ENCODE measurements at places on chromosomes 16 and 17.
A peak's percentile ranks its signal among the peaks of the same experiment; 100 is the strongest.

DNA sequence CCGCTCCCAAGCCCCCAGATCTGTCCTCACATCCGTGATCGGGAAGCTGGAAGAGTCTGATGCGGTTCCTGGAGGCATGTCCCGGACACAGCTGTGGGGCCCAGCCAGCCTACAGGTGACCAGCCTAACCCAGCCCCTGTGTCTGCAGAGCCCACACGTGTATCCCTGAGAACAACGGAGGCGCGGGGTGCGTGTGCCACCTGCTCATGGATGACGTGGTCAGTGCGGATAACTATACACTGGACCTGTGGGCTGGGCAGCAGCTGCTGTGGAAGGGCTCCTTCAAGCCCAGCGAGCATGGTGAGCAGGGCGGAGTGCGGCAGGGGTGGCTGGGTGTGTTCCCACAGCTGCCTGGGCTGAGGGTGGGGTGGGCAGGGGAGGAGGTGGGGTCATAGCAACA lies 30.9 kb downstream of the IL4R start:
- no peak for DNase-seq

GRCh38 chr16:12546918-12547607 lies 256.6 kb downstream of the CPPED1 start:
- DNase-seq, result no peak

DNA sequence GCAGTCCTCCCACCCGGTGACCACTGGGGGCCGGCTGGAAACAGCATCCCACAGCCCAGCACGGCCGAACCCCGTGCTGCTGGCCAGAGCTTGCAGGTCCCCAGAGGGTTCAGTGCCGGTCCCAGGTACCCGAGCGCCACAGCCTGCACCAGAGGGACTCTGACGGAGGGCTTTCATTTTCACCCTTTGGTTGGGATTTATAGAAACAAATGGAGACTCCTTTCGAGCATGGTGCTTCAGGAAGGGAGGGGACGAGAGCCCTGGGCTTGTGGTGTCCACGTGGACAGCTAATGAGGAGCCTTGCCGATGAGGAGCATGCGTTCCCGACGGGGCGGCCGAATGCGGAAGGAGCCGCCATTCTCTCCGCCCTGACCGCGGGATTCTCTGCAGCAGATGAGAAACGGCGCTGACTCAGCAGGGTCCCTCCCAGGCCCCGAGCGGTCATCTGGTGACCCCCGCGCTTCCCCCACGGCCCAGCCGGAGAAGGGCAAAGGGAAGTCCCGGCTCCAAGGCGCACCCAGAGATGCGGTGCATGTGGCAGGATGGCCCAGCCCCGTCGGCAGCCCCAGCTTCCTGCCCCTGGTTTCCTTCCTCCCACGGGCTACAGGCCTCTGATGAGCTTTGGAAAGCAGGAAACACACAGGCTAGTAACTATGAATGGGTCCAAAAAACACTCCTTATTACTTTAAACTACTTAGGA lies 9.8 kb downstream of the SLC38A10 start:
- DNase-seq, result peak; percentile 80

DNA sequence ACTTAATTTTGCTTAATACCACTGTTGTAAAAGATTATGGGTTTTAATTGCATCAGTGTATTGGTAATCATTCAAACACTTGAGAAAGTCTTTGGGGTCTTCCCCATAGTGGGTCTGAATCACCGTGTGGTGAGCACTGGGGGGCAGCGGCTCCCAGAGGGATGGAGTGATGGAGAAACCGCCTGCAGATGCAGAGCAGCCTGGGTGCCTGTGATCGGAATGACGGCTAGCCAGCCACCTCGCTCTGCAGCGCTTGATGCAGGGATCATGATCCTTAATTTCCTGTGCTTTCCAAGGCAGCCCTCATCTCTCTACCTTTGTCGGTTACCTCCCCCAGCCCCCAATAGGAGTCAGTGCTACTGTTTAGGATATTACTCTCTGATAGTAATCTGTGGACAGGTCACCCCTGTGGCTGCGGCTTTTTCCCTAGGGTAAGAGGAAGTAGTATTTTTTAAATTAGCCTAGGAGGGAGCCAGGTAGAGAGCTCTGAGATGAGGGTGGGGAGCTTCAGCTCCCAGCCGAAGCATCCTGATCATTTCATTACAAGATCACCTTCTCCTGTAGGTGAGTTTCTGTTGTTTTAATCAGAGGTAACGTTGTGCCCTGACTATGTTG lies 135.6 kb downstream of the MSI2 start:
- no peak for DNase-seq

DNA sequence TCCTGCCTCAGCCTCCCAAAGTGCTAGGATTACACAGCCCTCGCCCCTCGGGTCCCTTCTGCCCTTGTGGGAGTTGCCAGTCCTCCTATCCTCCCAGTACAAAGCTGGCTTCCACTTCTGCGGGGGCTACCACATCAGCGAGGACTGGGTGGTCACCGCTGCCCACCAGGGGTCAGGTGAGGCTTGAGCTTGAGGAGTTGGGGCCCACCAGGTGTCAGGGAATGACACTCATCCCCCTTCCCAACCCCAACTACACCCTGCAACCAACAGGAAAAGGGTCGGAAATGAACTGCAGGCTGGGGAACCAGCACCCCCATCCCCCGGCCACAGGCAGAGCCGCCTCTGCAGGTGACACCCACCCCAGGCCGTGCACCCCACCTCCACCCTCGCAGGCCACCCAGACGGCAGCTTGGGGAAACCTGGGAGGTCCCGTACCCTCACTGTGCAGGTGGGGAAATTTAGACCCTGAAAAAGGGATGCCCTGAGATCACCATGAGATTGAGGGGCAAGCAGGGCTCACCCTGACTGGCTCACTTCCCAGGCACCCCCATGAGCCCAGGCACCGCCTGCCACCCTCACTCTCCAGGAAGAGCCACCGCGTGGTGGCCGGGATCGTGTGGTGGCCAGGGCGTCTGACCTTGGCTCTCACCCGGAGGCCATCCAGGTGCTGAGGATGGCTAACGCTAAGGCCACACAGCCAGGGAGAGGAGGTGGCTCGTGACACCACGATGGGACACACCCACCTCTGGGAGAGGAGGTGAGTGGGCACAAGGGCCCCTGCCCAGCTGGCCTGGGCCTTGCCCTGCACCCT lies 8.0 kb downstream of the CTRB1 start:
- no peak for DNase-seq

DNA sequence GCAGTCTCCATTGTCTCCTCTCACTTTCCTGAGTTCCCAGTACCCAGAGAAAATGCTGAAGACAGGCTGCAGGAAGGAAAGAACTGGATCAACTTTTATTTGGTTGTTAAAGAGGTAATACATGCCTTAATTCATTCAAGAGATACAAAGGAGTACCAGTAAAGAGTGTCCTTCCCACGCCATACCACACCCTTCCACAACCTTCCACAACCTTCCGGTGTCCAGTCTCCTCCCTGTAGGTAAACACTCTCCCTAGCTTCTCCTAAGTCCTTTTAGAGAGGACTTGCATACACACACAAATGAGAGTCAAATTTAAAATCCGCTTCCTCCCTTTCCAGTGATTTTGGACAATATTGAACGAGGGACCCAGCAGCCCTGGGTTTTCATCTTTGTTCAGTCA lies 2.8 kb upstream of the CA7 start:
- DNase-seq, result no peak

- DNase-seq, result peak; percentile 18
Observed at GRCh38 chr16:67235816-67236562, 9.1 kb downstream of the TMEM208 start.

- DNase-seq, result no peak
Observed at GRCh38 chr16:19292186-19292585, 6.7 kb downstream of the CLEC19A start.

GRCh38 chr17:75008373-75008772 lies 4.1 kb upstream of the MRPL58 start:
- no peak for DNase-seq

GRCh38 chr16:86771506-86772460 lies 193.4 kb downstream of the FOXL1 start:
- DNase-seq, result no peak

DNA sequence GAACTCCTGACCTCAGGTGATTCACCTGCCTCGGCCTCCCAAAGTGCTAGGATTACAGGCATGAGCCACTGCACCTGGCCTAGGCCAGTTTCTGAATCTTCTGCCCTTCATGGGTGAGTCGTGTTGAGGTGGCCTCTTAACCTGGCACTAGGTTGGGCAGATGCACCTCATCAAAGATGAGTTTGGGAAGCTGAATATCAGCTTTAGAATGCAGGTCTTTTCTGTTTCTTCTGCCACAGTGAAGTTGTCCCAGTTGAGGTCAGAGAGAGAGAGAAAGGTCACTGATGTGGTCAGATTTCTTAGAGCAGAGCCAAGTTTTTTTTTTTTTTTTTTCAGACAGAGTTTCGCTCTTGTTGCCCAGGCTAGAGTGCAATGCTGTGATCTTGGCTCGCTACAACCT lies 111.3 kb upstream of the WSCD1 start:
- no peak for DNase-seq

GRCh38 chr17:13003454-13003851 lies 14.4 kb downstream of the ELAC2 start:
- DNase-seq, result no peak

GRCh38 chr17:17150448-17150800 lies 55.7 kb downstream of the PLD6 start:
- no peak for DNase-seq

DNA sequence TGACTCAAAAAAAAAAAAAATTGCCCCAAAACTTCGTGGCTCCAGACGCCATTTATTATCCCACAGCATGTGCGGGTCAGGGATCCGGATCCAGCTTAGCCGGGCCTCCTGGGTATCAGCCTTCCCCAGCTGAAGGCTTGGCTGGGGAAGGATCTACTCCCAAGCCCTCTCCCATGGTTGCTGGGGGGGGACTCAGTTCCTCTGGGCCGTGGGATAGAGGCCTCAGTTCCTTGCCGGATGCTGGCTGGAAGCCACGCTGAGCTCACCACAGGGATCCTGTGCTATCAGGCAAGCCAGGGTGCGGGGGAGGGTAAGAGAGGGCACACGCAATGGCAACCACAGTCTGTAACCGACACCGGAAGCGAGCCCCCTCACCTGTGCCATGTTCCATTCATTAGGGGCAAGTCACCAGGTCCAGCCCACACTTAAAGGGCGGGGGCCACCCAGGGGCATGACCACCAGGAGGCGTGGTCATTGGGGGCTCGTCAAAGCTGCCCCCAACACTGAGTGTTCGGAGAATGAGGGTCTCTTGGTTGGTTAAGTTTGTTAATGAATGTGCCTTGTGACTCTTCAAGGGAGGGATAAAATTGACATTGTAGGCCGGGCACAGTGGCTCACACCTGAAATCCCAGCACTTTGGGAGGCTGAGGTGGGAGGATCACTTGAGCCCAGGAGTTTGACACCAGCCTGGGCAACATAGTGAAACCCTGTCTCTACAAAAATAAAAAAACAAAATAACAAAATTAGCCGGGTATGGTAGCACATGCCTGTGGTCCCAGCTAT lies 210.0 kb upstream of the GSE1 start:
- no peak for DNase-seq

DNA sequence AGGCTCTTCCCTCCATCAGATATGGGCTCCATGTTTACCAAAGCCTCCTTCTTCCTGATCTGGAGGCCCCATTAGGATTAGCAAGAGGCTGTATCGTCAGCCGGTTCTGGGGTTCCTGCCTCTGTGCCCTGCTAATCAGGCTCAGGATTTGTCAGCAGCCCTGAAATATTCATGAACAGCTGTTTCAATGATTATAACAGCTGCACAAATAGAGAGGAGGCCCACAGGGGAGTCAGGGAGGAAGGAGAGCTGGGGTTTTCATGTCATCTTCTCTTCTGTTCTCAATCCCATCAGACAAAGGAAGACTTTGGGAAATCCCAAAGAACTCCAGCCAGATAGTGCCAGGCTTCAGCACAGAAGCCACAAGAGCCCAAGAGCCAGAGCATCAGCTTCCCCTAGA lies 72.3 kb upstream of the MMP2 start:
- no peak for DNase-seq

- DNase-seq, result no peak
Observed at GRCh38 chr16:17691899-17692176, 221.1 kb upstream of the XYLT1 start.

- DNase-seq, result no peak
Observed at GRCh38 chr16:8452941-8453340, 137.4 kb downstream of the TMEM114 start.

- no peak for DNase-seq
Observed at GRCh38 chr16:11538880-11539279, 47.8 kb downstream of the LITAF start.

All from CD4-positive, alpha-beta T cell treated with Interferon gamma for 1 hour (primary cell).